Mesothelial cell of epicardium (in vitro differentiated cells): ENCODE measurements at places on chromosomes 11 and 22. TPM values are rescaled to one million over a fixed set of nuclear protein-coding genes. Genes with fewer than 3 reads are reported as not detected.

DNA sequence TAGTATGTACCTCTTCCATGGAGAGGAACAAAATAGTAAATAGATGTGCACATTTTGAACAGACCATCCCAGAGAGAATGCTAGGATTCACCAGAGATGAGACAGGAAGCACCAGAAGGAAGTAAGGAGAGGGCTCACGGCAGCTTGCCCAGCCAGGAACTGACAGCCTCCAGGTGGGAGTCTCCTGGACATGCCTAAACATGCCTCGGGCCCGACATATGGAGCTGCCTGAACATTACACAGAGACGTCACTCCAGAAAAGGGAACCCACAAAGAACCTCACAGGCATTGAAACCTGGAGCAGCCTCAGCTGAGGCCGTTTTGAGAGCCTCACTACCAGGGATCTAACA is 67.4 kb downstream of the BRD1 start:
- DNase-seq, result no peak
- H3K36me3 ChIP-seq, result no peaks in the 10 kb centered on the region
- H3K27me3 ChIP-seq, result no peaks in the 10 kb centered on the region

DNA sequence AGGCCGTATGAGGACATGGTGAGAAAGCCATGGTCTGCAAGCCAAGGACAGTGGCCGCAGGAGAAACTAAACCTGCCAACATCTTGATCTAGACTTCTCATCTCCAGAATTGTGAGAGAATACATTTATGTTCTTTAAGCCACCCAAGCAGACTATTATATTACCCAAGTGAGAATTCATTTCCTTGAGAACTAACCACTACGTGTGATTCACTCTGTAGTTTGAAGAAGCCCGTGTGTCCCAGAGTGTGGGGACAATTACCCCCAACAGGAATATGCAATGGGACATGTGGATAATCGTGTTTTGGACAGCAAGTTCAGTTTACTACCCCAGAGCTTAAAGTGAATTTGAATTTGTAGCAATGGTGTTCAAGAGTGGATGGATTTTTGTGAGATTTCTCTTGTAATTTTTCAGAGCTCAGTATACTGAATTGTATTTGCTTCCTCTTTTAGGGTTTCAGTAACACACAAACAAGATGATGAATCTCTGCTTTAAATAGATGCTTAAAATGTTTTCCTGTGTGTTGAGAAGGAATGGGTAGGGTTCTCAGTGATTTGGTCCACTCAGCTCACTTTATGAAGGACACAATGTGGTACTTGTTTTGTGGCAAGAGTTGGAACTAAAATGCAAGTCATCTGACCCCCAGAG is 100.0 kb upstream of the ARHGAP20 start:
- peaks cover 11% of the 10 kb centered on the region for H3K27me3 ChIP-seq
- H3K27ac ChIP-seq, result no peak overlapping the region
- no peaks in the 10 kb centered on the region for H3K36me3 ChIP-seq
- H3K4me1 ChIP-seq, result no peaks in the 10 kb centered on the region
- DNase-seq, result no peak

- no peaks in the 10 kb centered on the region for H3K27me3 ChIP-seq
- no peak for DNase-seq
- H3K27ac ChIP-seq, result peak overlapping the region; percentile 97
- H3K4me3 ChIP-seq, result no peak overlapping the region
- H3K4me1 ChIP-seq, result peaks cover 61% of the 10 kb centered on the region
Measured at GRCh38 chr11:12797996-12798395, 123.8 kb downstream of the TEAD1 start.

Gene SMDT1
- 71.0 to 87.4 TPM (median 78.9 TPM) in 3 replicates for total RNA-seq
